SK-N-MC (cell line): ENCODE measurements at places on chromosomes 13 and 19.

GRCh38 chr19:48351341-48351752 is 12.4 kb downstream of the TMEM143 start:
- DNase-seq, result no peak

- DNase-seq, result no peak
Observed at GRCh38 chr13:40383885-40384284, 282.6 kb downstream of the FOXO1 start.

GRCh38 chr13:113394339-113394640 is 30.4 kb upstream of the GRTP1 start:
- no peak for DNase-seq

- DNase-seq, result no peak
Observed at GRCh38 chr19:36986131-36986530, 70.0 kb downstream of the ZNF568 start.

GRCh38 chr13:41763782-41764181 is 197.1 kb downstream of the VWA8 start:
- no peak for DNase-seq

DNA sequence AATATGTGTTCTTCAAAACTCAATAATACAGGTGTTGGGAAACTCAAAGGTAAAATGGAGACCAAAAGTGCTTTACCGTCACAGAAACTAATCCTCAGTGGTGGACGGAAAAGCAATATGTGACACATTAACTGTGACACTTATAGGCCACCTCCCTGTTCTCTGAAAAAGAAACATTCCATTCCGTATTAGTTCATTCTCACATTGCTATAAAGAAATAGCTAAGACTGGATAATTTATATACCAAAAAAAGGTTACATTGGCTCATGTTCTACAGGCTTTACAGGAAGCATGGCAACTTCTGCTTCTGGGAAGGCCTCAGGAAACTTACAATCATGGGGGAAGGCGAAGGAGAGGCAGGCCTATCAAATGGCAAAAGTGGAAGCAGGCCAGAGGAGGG is 435.3 kb upstream of the HTR2A start:
- no peak for DNase-seq

DNA sequence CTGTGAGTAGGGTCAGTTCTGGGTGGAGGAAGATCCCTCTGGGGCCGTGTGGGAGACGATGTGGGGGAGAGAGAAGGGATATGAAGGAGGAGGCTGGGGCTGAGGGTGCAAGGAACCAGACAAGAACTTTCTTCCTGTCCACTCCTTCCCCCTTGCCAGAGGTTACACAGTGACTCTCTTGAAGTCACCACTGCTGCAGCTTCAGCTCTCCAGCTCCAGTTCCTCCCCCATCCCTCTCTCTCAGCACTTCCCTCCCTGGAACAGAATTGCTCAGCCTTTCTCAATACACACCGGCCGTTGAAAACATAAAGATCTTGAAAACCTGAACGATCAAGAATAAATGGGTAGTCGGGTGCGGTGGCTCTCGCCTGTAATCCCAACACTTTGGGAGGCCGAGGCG is 5.1 kb downstream of the ZSWIM9 start:
- DNase-seq, result no peak

GRCh38 chr19:21317821-21318220 is 11.4 kb downstream of the ZNF708 start:
- no peak for DNase-seq

DNA sequence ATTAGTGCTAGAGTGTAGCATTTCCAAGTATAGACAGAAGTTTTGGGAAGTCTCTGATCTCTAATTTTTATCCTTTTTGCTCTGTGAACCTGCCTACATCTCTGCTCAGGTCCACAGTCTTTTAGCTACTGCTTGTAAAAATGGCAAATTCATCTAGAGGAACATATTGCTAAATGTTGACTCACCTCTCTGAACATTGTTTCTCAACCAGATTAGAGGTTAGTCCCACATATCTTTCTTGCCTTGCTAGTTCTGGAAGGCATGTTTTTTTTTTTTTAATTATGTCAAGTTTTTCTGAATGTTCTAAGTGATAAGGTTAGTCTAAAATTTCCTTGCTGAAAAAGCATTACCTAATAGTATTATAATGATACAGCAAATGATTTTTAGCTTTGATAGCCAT is 2889.6 kb upstream of the PCDH20 start:
- DNase-seq, result no peak

- DNase-seq, result peak; percentile 62
Observed at GRCh38 chr19:30046522-30046921, 104.5 kb downstream of the URI1 start.

DNA sequence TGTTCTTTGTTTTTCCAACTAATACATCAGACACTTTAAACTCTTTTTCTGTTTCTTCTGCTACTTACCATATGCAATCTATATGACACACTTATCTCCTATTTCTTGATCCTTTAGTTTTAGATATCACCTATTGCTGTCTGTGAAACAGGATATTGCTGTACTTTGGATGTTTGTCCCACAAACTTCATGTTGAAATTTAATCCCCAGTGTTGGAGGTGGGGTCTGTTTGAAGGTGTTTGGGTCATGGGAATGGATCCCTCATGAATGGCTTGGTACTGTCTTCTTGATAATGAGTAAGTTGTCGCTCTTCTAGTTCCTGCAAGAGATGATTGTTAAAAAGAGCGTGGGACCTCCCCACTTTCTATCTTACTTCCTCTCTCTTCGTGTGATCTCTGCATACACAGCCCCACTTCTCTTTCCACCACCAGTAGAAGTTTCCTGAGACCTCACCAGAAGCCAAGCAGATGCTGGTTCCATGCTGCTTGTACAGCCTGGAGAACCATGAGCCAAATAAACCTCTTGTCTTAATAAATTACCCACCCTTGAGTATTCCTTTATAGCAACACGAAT is 244.2 kb downstream of the NHLRC3 start:
- no peak for DNase-seq

- DNase-seq, result no peak
Observed at GRCh38 chr13:46552889-46553520, at the start of gene LRCH1. LRCH1 (plus strand) TSS chr13:46553170; CDS start chr13:46553397, 227 bp downstream.

DNA sequence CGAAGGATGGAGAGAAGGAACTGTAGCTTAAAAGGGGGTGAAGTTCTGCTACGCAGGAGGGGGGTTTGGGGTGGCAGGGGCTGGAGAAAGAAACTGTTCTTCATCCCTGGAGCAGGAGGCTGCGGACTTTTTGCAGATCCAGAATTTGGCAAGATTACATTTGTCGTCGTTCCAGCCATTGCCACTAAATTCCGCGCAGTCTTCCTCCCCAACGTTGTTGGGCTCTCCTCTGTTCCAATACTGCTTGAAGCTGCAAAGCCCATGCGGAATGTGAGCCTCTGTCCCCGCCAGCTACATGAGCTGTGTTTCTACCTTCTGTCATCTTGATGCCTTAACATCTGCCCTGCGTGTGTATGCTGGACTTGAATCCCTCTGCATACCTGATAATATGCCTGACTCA is 4.3 kb downstream of the CD209 start:
- DNase-seq, result no peak

DNA sequence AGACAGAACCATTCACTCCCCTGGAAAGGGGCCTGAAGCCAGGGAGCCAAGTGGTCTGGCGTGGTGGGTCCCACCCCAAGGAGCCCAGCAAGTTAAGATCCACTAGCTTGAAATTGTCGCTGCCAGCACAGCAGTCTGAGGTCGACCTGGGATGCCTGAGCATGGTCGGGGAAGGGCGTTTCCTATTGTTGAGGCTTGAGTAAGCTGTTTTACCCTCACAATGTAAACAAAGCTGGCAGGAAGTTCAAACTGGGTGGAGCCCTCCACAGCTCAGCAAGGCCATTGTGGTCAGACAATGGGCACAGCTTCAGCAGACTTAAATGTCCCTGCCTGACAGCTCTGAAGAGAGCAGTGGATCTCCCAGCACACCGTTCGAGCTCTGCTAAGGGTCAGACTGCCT is 195.6 kb upstream of the DACH1 start:
- no peak for DNase-seq

- no peak for DNase-seq
Observed at GRCh38 chr19:30120860-30121484, 178.9 kb downstream of the URI1 start.

DNA sequence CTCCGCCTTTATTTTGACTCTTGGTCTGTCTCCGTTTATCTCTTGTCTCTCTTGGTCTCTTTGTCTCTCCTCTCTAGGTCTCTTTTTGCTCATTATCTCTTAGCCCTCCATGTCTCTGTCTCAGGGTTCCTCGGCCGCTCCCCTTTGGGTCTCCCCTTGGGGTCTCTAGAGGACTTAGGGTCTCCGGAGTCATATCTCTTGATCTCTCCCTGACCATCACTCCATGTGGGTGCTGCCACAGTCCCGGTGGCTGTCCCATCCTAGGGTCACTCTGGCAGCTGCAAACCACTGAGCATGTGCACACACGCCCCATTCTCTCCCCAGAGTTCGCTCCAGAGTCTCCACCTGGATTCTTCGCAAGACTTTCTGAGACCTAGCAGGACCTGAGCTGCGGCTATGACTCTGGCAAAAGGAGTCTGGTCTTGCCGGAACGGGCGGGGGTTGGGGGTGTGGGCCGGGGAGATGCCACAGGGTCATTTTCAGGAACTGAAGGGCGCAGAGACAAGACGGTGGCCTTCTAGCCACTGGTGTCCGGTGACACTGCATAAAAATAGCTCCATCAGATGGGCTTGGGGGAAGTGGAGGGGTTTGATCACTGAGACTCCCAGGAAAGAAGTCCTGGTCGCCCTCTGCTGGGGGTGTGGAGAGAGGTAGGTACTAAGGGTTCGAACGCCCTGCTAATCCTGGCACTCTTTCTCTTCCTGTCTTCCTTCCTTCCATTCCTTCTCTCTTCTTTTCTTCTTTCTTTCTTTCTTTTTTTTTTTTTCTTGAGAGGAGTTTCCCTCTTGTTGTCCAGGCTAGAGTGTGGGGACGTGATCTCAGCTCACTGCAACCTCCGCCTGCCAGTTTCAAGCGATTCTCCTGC is 1.2 kb upstream of the KCNA7 start:
- no peak for DNase-seq

- DNase-seq, result no peak
Observed at GRCh38 chr19:39502640-39503417, 4.1 kb downstream of the DLL3 start.

- DNase-seq, result no peak
Observed at GRCh38 chr13:24341439-24341838, 32.1 kb downstream of the C1QTNF9 start.

DNA sequence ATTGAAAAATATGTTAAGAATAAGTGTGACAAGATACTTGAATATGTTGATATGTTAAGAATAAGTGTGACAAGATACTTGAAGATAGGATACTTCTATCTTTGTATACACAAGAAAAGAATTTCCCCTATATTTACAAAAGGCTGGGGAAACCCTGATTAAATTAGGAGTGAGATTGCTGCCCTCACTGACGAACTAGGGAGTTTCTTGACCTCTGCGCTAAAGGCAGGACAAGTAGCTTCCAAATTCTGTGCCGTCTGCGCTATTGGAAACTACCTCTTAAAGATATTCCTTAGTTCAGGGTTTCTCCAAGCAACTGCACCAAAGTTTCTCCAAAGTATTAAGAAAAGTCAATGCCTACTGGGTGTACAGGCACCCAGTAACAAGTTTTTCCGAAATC is 730 bp downstream of the ZNF260 start:
- no peak for DNase-seq

GRCh38 chr19:12667731-12668302 is 1.2 kb downstream of the WDR83 start:
- DNase-seq, result no peak

GRCh38 chr19:15452111-15453047 is 2.6 kb upstream of the WIZ start:
- DNase-seq, result no peak
